ENCODE measurements at places on chromosomes 1 and 21.

DNA sequence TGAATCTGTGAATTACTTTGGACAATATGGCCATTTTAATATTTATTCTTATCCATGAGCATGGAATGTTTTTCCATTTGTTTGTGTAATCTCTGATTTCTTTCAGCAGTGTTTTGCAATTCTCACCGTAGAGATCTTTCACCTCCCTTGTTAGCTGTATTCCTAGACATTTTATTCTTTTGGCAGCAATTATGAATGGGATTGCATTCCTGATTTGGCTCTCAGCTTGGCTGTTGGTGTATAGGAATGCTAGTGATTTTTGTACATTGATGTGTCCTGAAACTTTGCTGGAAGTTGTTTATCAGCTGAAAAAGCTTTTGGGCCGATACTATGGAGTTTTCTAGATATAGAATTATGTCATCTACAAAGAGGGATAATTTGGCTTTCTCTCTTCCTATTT is 44.2 kb upstream of the NEGR1 start:
- no peak for DNase-seq

GRCh38 chr1:84090447-84091245 is 53.4 kb upstream of the PRKACB start:
- DNase-seq: no peak

DNA sequence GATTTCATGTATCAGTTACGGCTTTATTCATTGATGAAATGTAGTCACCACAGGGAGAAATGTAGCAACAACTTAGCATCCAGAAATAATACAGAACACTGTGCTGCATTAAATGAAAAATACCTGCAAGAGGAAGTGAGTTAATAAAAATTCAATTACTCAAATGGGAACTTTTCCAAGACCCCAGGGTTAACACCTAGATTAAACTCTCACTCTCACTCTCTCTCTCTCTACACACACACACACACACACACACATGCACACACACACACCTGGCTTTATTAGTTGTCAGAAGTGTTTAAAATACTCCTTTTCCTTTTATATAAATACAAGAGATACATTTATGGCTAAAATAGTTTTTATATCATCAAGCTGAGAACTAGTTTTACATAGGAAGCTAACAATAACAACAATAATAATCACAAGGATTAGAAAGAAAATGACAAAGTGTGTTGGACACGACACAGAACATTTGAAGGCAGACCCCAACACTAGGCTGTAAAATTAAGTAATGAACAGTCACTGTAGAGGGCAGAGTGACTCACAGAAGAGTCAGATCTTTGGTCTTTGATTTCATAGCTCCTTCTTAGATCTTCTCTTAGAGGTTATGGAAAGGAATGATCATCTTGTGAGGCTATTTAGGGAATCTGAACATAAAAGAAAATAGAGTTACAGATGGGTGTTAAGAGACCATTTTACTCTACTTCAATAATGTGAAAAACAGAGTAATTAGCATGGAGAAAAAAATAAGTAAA is 1266.0 kb upstream of the ADGRL2 start:
- no peak for DNase-seq

- no peak for DNase-seq
Measured at GRCh38 chr21:35375115-35375514, 326.0 kb upstream of the RUNX1 start.

DNA sequence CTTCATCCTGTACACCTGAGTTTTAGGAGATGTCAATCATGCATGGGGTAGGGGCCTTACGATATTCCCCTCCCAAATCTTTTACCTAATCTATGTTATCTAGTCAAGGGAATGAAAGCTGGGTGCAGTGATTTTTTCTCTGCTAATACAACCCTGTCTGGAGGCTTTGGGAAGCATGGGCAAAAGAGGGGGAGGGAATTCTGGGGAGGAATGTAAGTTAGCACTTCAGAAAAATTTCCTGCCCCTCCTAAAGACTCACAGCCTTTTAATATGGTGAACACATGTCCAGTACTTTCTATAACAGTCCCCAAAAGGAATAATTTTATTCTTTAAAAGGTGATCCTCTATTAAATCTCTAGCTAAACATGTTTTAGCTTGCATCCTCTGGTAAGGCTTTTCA is 25.6 kb upstream of the PRELP start:
- no peak for DNase-seq

- DNase-seq: no peak
Measured at GRCh38 chr1:111161843-111162487, 21.9 kb downstream of the CEPT1 start.

DNA sequence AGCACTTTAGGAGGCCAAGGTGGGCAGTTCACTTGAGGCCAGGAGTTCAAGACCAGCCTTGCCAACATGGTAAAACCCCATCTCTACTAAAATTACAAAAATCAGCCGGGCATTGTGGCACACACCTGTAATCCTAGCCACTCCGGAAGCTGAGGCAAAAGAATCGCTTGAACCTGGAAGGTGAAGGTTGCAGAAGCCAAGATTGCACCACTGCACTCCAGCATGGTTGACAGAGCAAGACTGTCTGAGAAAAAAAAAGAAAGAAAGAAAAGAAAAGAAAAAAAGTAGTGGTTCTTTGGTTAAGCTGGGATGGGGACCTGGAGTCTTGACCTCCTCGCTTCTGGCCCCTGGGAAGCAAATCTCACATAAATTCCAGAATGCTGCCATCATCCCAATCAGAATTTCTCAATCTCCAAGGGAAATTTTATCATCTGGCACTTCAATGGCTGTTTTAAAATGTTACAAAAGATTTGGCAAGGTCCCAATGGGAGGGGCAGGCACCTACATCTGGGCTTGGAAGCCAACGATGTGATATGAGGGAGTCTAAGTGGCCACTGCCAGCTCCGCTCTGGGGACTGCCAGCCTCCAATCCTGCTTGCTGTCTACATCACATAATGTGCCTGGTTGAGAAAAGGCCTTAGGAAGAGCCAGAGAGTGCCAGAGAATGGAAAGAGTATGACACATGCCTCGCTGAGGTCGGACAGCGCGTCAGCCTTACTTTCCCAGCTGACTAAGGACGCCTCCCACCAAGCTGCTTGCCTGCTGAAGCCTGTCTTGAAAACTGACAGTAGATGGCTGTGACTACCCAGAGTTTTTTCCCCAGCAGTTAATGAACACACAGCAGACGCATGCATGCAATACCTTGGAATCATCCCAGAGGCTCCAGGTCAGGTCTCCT is 42.1 kb upstream of the SRP9 start:
- no peak for DNase-seq

DNA sequence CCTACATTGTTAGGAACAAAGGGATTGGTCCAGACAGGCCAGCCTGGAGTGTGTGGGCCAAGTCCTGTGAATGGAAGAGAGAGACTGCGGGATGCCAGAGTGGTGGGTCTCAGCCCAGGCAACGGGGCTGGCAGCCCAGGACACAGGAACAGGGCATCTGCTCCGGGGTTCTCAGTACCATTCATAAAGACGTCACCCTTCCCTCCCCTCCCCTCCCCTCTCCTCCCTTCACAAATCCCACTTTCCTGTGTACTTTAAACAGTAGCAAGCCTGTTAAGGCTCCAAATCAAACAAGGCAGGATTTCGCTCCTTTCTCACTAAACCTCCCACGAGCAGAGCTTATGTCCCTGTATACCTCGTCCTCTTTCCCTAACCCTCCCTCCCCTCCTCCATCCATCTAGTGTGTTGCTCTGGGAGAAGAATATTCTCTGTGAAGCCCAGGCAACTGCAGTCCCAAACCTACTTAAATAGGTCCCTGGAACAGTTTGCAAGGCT is 4.2 kb upstream of the PLXNA2 start:
- DNase-seq: peak; percentile 44

DNA sequence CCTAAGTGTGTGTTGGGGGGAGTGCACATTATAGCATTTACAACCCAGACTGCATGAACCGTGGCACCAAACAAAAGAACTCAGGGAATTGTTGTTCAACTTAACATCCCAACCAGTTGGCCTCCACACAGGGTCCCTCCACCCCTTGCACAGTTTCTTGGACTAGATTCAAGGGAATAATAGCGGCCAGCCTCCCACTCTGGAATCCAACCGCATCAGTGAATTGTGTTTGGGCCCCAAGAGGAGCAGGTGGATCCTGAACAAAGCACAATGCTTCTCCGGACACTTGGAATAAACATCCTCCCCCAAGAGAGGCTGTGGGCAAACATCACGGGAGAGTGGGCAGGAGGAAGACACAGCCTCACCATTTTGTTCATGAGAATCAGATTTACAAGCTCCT is 18.2 kb downstream of the CD34 start:
- DNase-seq: no peak

- no peak for DNase-seq
Measured at GRCh38 chr21:44875316-44875700, 1.8 kb upstream of the PTTG1IP start.

DNA sequence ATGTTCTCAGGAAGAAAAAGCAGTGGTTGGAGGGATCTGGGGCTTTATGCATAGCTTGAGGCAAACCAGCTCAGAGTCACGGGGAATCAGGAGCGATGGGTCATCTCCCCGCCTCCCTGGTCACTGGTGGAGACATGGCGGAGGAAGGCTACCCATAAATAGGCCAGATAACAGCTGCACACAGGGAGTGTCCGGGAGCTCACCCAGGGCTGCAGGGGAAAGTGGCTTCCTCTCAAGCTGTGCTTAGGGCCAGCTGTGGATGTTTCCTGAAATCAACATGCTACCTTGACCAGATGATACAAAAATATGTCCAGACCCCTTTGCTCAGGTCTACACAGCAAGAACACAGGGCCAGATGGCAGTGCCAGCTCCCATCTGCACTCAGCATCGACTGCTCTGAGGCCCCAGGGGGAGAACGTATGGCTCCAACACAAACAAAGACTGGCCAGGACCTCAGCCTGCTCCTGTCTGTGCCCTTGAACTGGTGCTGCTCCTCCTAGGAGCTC is 27.1 kb upstream of the RERE start:
- no peak for DNase-seq

GRCh38 chr1:94993931-94994645 is 67.2 kb upstream of the CNN3 start:
- DNase-seq: no peak

- no peak for DNase-seq
Measured at GRCh38 chr1:194908643-194909042, 1699.6 kb downstream of the KCNT2 start.

- no peak for DNase-seq
Measured at GRCh38 chr21:45641480-45642035, 2.0 kb upstream of the PCBP3 start.

DNA sequence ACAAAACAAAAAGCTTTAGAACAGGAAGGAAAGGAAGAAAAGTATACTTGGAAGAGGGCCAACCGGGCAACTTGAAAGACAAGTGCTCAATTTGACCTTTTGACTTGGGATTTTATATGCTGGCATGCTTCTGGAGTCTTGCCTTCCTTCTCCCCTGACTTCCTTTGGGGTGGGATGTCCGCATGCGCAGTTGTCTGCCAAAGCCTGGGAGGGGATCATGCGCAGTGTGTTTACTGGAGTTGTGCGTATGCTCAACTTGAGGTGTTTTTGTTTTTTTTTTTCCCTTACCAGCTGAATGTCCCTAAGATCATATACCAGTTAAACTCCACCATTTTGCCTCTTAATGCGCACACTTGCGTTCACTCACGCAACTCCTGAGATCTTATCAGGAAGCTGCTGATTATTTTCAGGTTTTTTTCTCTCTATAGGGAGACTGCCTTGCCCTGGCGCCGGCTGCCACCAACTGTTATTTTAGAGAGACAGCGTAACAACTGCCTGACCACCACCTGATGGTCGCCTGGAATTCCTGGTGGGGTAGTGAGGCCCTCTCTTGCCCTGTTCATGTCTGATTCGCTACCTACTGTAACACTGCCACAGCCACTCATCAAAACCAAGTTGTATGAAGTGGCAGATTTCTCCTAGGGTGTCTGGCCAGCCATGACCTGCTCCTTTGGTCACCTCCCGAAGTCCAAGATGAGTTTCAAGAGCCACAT is 138.7 kb upstream of the ZNF644 start:
- no peak for DNase-seq

- DNase-seq: no peak
Measured at GRCh38 chr1:189977184-189977583, 500.5 kb downstream of the BRINP3 start.

- DNase-seq: no peak
Measured at GRCh38 chr1:209622841-209623829, 29.1 kb downstream of the LAMB3 start.

DNA sequence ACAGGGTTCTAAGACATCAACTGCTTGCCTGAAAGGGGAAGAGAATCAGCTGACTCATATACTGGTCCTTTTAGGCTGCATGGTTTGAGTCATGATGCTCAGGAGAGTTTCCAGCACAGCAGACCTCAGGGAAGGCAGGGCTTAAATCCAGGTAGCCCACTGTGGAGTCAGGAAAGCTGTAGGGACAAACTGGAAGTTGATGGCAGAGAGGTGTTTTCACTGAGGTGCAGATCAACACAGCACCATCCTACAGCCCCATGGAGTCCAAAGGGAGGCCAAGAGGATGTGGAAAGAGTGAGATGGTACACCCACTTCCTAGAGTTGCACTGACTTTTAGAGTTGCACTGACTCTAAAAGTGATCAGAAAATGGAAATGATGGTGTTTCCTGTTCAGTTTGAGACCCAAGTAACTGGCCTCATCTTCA is 252.4 kb upstream of the DUSP10 start:
- DNase-seq: no peak

DNA sequence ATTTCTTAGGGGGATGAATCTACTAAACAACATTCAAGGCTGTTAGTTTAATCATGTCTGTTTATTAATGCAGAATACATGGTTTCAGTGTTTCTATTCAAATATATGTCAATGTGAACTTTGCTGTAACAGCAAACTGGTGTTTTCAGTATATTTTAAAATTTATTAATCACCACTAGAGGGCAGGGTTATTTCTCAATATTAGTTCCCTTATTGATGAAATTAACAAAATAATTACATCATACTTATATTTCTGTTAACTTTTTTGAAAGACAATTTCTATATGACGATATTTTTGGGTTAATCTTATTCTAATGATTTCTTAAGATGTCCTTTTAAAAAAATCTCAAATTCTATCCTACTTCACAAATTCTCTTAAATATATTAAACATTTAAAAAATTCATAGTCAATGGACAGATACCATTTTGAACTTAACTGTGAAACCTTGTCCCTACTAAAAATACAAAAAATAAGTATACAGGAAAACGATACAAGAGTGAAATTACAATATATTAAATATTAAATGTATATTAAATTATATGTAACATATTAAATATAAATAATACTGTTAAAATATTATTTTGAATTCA is 1034.1 kb upstream of the PRMT6 start:
- DNase-seq: no peak

GRCh38 chr1:207495801-207496792 is at the start of gene CR1:
Gene CR1 (plus strand): TSS chr1:207496157. CDS start chr1:207496268, 111 bp downstream.
- DNase-seq: peak; percentile 1

Measured in C1 segment of cervical spinal cord (tissue), 14 donors.